ENCODE measurements at places on chromosomes 7 and 10.

GRCh38 chr7:38300175-38300574, 26.7 kb upstream of the TARP start:
- DNase-seq: no peak

DNA sequence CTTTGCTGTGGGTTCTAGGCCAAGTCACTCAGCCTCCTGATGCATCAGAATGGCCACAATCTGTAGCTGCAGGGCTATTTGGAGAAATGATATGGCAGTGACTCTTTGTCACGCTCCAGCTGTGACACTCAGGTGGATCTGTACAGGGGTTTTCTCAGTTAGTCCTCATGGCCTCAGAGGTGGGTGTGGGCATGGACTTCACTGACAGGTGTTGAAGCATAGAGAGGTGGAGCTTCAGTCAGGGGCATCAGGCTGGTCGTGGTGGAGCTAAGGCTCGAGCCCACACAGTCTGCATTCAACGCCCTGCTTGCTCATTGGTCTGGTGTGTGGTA, 21.2 kb downstream of the PALD1 start:
- DNase-seq: no peak

DNA sequence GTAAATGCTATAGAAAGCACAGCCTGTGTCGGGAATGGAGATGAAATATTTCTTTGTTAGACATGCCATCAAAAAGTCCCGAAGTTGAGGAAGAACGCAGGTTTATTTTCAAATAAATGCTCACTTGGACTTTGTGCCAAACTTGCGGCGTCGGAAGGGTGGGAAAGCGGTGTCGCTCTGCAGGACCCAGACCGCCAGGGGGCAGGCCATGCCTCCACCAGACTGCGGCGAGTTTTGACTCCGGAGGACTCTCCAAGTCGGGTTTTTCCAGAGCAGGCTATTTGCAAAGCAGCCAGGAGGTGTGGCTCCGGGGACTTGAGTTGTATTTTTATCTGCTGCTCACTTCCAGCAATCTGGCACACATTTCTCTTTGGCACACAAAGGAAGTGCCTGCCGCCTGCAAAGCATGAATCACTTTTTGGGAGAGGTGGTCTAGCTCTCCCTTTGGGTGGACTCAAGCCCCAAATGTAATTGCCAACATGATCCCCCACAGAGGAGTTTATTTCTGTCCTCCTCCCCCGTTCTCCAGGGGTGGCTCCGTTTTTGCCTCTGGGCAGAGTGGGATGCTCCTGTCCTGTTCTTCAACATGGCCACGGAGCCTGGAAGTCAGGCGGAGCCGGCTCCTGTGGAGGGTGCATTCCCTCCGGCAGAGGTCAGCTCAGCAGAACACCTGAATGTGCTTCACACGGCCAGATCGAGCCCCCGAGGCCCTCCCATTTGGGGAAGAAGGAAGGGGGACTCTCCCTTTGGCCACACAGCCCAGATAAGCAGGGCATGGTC, 82.3 kb upstream of the GPR26 start:
- peak; percentile 33 for DNase-seq

- no peak for DNase-seq
Observed at GRCh38 chr7:30148951-30149459, 14.2 kb downstream of the MTURN start.

GRCh38 chr7:66047426-66047825, 28.2 kb upstream of the ASL start:
- DNase-seq: no peak

DNA sequence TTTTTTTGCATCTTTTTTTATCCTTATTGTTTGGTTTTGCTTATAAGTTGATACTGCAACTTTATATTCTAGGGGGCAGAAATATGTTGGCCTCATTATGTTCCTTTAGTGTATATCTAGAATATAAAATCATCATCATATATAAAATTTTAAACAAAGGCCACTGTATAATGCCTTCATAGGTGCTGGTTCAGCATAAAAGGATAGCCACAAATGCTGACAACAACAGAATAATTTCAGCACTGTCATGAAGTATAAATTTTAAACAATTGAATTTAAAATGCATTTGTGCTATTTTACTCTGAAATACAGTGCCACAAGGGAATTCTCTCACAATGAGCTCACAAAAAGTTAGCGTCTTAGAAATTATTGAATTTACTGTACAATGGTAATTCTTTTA, 285.9 kb downstream of the ATRNL1 start:
- no peak for DNase-seq

DNA sequence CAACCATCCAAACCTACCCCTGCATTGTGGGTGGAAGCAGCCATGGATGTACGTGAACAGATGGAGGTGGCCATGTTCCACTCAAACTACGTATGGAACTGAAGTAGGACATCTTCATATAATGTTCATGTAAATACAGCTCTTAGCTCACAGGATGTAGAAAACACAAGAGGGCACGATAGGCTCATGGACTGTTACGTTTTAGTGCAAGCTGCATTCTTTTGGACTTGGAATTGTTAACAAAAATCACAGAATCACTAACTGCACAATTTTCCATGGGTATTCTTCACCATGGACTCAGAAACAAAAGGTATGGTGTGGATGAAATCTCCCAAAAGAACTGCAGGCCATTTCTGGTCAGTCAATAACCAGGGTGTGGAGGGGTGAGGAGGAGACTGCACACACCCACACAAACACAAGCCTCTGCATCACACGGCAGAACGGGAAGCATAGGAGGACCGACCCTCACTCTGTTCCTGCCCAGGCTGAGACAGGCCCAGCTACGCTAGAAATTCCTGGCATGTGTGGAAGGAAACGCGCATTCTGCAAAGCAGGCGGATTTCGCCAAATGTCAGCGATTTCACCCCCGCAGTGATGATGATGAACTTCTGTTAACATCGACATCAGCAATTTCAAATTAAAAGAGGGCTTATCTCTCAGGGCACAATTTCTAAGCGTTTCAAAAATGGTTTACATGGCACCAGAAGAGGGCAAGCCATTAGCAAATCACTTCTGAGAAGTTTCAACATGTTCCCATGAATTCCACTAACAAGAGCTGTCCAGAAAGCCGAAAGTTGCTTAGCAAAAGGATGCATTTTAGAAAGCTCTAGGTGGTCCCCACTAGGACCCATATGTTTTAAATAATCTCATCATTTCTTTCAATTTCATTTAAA, 149.0 kb downstream of the TNS3 start:
- DNase-seq: no peak

DNA sequence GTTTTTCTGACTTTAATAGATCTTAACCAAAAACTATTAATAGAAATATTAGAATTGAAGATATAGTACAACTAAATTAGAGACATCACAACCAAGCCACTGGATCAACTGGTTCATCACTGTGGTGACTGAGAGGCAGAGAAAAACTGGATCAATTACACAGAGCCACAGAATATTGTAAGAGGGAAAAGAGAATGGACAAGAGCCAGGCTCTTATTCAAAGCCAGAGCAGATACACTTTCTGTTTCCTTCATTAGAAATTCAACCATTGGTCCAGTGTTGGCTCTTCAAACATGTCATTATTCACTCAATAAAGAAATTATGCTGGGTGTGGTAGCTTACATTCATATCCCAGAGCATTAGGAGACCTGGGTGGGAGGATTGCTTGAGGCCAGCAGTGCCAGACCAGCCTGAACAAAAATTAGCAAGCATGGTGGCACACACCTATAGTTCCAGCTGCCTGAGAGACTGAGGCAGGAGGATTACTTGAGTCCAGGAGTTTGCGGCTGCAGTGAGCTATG, 295.1 kb downstream of the NEBL start:
- peak; percentile 51 for DNase-seq

- DNase-seq: no peak
Observed at GRCh38 chr10:129952378-129953118, 11.5 kb downstream of the EBF3 start.

GRCh38 chr7:115008465-115009114, 86.7 kb downstream of the MDFIC start:
- peak; percentile 48 for DNase-seq

- no peak for DNase-seq
Observed at GRCh38 chr7:80807166-80807900, 111.5 kb downstream of the SEMA3C start.

DNA sequence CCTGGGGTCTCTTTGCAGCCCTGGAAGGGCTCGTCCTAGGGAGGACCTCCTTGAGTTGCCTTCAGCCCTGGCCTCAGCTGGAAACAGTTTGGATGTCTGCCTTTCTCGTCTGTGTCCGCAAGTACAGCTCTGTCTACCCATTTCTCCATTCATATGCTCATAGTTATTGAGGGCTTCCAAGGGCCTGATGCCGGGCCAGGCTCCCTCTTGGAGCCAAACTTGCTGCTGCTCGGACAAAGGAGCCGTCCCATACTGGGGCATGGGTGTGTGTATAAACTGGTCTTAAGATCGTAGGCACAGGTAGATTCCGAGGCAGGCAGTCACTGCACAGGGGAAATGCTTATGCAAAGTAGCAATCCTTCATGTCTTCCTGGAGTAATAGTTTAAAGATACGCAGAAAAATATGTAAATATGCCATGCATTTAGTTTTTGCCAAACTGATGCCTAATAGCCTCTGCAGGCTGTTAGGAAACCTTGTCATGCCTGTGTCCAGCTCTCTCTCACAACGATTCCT, 117.0 kb upstream of the BTBD16 start:
- no peak for DNase-seq

GRCh38 chr10:125252937-125253336, 92.6 kb upstream of the CTBP2 start:
- no peak for DNase-seq

DNA sequence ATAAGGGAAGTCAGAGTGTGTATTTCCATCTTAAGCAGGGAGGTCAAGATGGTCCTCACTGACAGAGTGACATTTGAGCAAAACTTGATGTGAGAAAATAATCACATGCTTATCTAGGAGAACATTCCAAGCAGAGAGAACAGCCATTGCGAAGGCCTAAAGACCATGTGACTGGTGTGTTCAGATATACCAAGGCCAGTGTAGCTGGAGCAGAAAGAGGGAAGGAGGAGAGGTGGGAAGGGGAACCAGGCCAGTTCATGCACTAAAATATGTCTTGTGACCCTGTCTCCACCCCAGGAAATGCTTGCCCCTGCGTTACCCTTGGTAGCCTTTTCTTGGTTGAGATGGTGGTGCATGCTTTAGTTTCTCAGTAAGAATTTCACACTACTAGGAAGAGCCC, 77.4 kb downstream of the CACNB2 start:
- no peak for DNase-seq

DNA sequence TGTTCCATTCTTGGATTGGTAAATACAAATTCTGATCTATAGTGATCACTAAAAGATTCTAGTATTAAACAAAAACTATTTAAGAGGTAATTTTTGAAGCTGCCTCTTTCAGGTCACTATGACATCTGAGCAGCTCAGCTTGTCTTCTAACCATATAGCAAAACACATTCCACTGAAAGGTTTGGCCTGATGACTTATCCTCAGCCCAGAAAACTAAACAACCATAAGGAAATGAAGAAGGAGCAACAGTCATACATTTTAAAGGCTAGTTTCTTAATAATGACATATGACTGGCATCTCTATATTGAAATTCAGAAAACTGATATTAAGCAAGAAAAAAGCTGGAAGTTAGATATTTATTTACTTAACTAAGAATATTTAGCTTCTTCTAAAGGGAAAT, 24.6 kb downstream of the NT5C2 start:
- no peak for DNase-seq

DNA sequence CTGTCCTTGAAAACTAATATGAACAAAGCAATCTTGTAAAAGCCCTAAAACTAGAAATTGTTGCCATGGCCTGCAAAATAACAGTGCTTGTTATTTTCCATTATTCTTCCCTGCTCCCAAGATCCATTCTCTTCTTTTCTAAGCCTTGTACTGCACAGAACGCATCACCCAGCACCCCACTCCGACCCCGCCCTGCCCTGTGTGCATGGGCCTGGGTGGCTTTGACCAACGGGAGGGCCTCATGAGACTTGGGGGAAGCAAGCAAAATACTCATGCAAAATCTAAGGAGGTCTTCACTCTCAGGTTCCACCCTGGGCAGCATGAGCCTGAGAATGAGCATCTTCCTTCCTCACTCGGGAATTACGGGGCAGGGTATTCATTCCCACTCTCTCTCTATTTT, 32.4 kb downstream of the NPY start:
- no peak for DNase-seq
